Thymus (tissue), 14 donors: ENCODE measurements at places on chromosomes 1 and 21. TPM values are rescaled to one million over a fixed set of nuclear protein-coding genes. Genes with fewer than 3 reads are reported as not detected.

Gene RUSC1
- total RNA-seq: 7.5 TPM

Gene RAB25
- 17.6 TPM for total RNA-seq

Gene ADORA1
- total RNA-seq: 0.28 TPM

Gene SLC25A34
- 0.42 TPM for total RNA-seq

Gene GBP4
- total RNA-seq: 14.8 TPM

Gene COL11A1
- total RNA-seq: 0.24 TPM

Gene IL12RB2
- 4.6 TPM for total RNA-seq

Gene SMIM11
- total RNA-seq: 3.4 TPM

Gene FAM167B
- total RNA-seq: 1.2 TPM

- no peak for DNase-seq
Measured at GRCh38 chr1:87684194-87684593, 355.5 kb downstream of the LMO4 start.

GRCh38 chr1:160204526-160205241 is 500 bp upstream of the PEA15 start:
- DNase-seq: no peak

- no peak for DNase-seq
Measured at GRCh38 chr21:45448810-45449657, 44.1 kb downstream of the COL18A1 start.

GRCh38 chr1:117001254-117001927 is at the start of gene CD101:
CD101 (plus strand) TSS chr1:117001760; CDS start chr1:117001818, 58 bp downstream.
- DNase-seq: no peak

DNA sequence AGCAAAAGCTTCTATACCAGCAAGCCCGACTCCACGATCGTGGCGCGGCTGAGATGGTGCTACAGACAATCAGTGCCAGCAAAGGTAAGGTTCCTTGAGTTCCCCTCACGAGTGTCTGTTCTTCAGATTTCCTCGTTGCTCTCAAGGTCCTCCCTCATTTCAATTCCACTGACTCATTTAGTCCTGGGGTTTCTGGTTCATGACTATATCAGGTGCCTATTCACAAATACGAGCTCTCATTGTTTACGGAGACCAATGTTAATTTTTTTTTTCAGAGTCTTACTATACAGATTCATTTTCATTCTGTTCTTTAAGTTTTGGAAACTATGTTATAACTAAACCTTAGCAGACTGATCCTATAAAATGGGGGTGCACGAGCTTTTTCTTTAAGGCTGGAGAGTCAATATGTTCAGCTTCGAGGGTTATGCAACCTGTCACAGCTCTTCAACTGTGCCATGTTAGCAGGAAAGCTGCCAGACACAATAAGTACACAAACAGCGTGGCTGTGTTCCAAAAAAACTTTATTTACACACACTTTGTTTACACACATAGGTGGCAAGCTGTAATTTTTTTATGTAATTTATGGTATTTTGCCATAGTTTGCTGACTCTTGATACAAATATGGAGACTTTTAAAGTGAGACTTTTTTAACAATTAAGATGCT is 134.3 kb downstream of the ZP4 start:
- no peak for DNase-seq

GRCh38 chr1:47682198-47682597 is 244.4 kb downstream of the FOXD2 start:
- DNase-seq: no peak

GRCh38 chr1:228863776-228864175 is 128.5 kb downstream of the RHOU start:
- DNase-seq: no peak

DNA sequence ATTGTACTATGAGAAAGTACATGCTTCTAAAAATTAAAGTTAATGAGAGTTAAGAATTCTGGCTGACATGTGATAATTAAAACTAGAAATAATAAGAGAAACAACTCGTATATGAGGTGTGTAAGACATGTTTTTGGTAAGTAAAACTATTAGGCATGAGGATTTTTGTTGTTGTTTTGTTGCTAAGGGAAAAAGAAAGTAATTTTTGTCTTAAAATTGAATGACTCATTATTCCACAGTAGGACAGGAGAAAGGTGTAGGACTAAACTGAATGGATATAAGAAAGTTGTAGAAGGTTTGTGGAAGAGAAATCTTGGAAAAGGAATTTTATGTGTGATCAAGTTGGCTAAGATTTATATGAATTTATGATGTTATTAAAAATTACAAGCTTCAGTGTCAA is 54.8 kb downstream of the TBX19 start:
- no peak for DNase-seq

DNA sequence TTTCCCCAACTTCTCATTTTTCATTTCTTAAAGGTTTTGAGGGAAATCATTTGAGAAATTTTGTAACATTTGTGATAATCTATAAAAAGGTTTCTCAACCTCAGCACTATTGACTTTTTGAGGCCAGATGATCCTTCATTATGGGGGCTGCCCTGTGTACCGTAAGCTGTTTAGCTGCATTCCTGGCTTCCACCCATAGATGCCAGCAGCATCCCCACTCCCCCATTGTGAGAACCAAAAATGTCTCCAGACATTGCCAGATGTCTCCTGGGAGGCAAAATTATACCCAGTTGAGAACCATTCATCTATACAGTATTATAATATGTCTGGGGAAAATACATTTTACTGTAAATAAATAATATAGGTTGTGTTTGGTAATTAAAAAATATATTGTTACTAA is 146.0 kb downstream of the PBX1 start:
- no peak for DNase-seq

GRCh38 chr21:36852864-36853263 is 113.6 kb downstream of the HLCS start:
- no peak for DNase-seq

GRCh38 chr1:43545695-43546387 is 15.2 kb downstream of the PTPRF start:
- no peak for DNase-seq
